ENCODE measurements at places on chromosomes 2 and 18. TPM values are rescaled to one million over a fixed set of nuclear protein-coding genes. Genes with fewer than 3 reads are reported as not detected.

- DNase-seq: no peak
Measured at GRCh38 chr2:225170162-225170561, 127.9 kb upstream of the DOCK10 start.

DNA sequence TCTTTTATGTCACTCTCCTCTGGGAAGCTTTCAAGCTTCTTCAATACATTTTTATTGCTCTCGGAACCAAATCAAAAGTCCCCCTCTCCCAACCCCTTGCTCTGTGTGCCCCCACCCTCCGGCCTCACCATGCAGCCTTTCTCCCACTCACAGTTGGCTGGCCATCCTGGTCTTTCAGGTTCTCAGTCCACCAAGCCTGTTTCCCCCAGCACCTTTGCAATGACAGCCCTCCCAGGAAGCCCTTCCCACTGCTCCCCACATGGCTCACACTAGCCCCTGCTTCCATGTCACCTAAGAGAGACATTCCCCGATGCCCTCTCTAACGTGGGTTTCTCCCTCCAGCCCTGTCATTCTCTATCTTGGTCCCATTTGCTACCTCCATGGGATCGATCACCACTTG, 266.6 kb downstream of the SRBD1 start:
- no peak for DNase-seq

GRCh38 chr2:222733846-222734702, 62.6 kb downstream of the MOGAT1 start:
- DNase-seq: no peak

DNA sequence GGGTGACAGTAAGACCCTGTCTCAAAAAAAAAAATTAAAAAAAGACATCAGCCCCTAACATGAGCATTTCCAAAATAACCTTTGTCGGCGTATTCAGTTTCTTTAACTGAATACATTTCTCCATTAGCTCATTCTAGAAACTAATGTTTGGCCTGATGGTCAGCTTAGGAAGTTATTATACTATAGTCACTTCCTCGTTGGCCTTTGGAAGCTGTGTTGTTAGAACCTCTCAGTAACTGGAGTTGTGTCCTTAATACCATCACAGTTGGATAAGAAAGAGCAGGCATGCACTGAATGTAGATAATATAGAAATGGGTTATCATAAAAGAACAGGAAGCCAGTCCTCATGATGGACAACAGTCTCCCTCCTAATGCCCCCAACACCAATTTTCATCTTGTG, 112.8 kb downstream of the ANTXR1 start:
- DNase-seq: no peak

DNA sequence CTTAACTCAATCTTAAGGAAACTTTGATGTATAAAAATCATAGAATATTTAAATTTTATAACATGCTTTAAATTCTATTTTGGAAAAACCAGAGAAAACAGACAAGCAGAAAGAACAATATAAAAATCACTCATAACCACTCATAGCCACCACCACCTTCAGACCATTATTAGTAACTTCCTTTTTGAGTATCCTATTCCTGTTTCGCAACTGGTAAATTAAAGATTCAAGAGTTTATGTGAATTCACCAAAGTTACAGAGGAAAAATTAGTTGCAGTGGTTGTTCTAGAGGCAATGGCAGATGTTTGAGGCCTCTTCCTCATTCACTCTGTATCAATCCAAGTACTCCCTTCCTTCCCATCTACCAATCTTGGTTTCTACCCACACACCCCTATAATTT, 49.3 kb upstream of the PROKR1 start:
- DNase-seq: no peak

DNA sequence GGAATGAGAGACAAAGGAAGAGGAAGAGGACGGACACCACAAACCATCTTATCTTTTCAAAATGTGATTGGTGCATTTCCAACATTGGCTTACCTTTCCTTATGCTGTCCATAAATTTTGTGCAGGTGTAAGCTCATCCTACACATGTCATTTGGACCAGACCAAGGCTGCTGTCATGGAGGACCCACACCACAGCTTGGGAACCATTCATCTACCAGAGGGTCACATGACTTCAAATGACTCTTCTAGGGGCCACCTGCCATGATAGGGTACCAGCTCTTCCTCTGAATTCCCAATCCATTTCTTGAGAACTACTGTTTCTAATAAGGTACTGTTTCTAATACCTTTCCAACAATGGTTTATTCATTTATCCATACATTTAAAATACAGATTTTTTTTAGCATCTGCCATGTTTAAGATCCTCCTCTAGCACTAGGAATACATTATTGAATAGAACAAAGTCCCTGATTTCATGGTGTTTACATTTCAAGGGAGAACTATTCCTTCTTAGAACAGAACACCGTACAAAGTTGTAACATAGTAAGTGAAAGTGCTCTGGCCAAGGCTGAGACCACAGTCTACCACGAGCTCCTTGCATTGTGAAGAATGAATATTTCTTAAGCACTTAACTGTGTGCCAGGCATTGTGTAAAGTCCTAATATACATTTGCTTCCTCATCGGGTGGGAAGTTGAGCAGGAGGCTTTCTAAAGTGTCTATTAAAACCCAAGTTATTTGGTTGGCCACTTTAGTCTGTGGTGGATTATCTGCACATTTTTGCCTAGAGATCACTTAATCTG, 246.1 kb upstream of the FN1 start:
- DNase-seq: no peak

GRCh38 chr2:29834036-29834540, 87.3 kb downstream of the ALK start:
- no peak for DNase-seq

- no peak for DNase-seq
Measured at GRCh38 chr2:239819974-239820555, 205.1 kb downstream of the NDUFA10 start.

DNA sequence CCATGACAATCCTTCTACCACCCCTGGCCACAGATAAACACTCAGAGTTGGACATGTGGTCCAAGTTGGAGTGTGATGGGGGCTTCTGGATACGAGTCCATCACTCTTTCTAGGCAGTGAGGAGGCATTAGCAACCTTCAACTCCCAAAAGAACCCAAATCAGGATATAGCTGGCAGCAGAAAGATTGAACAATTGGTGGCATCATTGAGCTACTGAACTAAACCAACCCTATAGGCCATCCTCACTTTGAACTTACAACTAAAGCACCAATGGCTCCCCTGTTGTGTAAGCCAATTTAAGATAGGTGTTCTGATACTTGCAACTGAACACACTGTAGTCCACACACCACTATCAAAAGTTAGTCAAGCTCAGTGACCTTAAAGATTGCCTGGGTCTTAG, 24.0 kb upstream of the MARCO start:
- no peak for DNase-seq

DNA sequence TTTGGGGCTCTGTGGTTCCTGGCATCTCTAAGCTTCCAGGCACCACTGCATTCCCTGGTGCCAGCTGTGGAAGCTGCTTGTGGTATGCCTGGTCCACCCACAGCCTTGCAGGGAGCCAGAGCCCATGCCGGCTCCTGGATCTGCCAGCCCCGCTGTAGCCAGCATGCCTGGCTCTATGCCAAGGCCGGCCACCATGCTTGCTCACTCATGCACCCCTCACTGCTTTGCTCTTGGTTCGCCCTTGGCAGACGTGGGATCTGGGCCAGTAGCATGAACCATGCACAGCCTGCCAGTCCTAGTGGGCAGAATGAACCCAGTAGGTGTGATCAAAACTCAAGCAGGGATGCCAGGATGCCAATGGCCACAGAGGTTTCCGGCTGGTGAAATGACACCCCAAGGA, 634.2 kb upstream of the TMEFF2 start:
- DNase-seq: no peak

DNA sequence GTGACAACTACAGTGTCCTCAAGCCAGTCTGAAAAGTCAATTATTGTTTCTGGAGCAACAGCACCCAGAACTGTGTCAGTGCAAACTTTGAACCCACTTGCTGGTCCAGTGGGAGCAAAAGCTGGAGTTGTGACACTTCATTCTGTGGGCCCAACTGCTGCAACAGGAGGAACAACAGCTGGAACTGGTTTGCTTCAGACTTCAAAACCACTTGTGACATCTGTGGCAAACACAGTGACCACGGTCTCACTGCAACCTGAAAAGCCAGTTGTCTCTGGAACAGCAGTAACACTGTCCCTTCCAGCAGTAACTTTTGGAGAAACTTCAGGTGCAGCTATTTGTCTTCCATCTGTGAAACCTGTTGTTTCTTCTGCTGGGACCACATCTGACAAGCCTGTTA, 59.8 kb downstream of the TAF4B start:
- DNase-seq: no peak

DNA sequence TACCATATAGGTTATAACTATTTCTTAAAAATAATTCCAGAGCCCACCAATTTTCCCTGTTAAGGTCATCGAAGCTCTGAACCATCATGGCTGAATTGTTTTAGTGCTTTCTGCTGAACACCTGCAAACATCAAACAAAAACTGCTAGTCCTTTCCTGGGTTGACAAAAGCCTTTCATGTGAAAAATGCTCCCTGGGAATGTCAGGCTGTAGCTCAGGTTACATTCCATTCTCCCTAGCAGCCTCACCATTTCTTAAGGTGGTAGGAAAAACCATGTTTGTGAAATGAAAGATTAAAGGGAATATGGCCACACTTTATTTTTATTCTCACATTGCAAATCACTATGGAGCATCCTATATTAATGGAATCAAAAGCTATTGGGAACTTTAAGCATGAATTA, 5.7 kb downstream of the TCF4 start:
- no peak for DNase-seq

DNA sequence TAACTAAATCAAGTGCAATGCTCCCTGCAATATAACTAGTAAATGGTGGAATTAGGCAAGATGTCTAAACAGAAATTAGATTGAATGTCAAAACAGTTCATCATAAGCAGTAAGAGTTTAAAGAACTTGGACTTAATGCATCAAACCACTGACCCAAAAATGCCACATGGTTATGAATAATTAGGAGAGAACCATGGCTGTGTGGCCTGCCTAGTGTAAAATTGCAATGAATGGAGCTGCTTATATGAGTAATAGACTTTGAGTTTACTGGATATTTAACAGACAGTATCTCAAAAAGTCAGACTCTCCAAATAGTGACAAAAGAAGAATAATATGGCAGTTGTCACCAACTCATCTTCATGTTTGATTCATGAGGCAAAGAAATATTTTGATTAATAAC, 101.6 kb upstream of the COL5A2 start:
- no peak for DNase-seq

DNA sequence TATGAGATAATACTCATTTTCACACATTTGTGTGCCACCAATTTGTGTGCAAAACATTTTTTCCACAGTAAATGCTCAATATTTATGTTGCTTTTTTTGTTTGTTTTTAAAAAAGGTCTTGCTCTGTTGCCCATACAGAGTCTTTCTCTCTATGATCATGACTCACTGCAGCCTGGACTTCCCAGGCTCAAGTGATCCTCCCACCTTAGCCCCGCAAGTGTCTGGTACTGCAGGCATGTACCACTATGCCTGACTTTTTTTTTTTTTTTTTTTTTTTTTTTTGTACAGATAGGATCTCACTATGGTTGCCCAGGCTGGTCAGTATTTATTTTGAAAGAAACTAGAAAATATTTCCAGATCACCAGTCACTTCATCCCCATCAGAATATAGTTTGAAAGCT, 297.8 kb upstream of the GYPC start:
- DNase-seq: no peak

DNA sequence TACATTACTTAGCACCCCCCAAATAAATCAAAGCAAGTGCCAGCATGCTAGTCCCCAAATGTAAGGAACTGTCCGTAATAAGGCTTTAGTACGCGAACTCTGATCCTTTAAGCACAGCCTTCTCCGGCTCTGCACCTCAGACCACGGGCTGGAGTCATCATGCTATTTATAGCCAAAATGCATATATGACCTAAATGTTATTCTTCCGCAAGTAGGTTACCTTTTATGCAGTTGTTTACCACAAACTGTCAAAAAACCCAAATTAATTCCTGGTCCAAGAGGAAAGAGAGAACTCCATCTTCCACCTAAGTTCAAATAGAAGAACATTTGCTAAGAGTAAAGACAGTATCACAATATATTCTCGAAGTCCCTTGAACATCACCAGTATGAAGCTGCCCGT, 42.7 kb downstream of the ZNF516 start:
- DNase-seq: no peak

GRCh38 chr2:32453242-32454062, 96.6 kb downstream of the BIRC6 start:
- no peak for DNase-seq

GRCh38 chr2:178892751-178893625, 85.8 kb upstream of the TTN start:
- no peak for DNase-seq

DNA sequence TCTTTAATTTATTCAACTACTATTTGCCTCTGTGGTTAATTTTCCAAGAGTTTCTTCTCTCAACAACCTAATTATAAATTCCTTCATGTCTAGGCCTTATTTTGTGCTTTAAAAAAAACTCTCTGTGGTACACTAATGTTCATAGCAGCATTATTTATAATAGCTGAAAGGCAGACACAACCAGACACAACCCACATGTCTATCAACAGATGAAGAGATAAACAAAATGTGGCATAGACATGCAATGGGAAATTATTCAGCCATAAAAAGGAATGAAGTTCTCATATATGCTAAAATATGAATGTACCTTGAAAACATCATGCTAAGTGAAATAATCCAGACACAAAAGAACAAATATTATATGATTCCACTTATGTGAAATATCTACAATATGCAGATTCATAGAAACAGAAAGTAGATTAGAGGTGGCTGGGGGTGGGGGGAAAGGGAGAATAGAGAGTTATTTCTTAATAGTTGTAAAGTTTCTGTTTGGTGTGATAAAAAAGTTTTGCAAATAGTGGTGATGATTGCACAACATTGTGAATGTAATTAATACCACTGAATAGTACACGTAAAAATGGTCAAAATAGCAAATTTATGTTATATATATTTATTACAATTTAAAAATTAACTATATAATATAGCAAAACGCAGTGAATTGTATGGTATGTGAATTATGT, 28.1 kb upstream of the RASGRP3 start:
- no peak for DNase-seq

GLI2 gene
- 3.6 TPM for total RNA-seq

FAM161A gene
- total RNA-seq: 69.7 TPM

ZNF804A gene
- not detected for total RNA-seq

POTEI gene
- 0.35 TPM for total RNA-seq

ACMSD gene
- not detected for total RNA-seq

ATG9A gene
- 21.5 TPM for total RNA-seq

VWA3B gene
- 2.1 TPM for total RNA-seq

EVA1A gene
- 22.1 TPM for total RNA-seq

PID1 gene
- total RNA-seq: 35.3 TPM

MBOAT2 gene
- total RNA-seq: 20.0 TPM

INHBB gene
- total RNA-seq: 2.9 TPM

GALNT13 gene
- total RNA-seq: 0.29 TPM

GAREM1 gene
- 9.8 TPM for total RNA-seq

DLX2 gene
- not detected for total RNA-seq
